Adrenal gland (tissue), 19 donors: ENCODE measurements at places on chromosomes 2 and 18. TPM values are rescaled to one million over a fixed set of nuclear protein-coding genes. Genes with fewer than 3 reads are reported as not detected.

- peak; percentile 17 for DNase-seq
- peaks cover 24% of the 10 kb centered on the region for H3K36me3 ChIP-seq
- no peaks in the 10 kb centered on the region for H3K4me1 ChIP-seq
- peak overlapping the region; percentile 96 for H3K4me3 ChIP-seq
- H3K27ac ChIP-seq = peak overlapping the region; percentile 89
- no peaks in the 10 kb centered on the region for H3K27me3 ChIP-seq
These were observed 1.1 kb downstream of the LMAN1 start for GRCh38 chr18:59357928-59358327.

DNA sequence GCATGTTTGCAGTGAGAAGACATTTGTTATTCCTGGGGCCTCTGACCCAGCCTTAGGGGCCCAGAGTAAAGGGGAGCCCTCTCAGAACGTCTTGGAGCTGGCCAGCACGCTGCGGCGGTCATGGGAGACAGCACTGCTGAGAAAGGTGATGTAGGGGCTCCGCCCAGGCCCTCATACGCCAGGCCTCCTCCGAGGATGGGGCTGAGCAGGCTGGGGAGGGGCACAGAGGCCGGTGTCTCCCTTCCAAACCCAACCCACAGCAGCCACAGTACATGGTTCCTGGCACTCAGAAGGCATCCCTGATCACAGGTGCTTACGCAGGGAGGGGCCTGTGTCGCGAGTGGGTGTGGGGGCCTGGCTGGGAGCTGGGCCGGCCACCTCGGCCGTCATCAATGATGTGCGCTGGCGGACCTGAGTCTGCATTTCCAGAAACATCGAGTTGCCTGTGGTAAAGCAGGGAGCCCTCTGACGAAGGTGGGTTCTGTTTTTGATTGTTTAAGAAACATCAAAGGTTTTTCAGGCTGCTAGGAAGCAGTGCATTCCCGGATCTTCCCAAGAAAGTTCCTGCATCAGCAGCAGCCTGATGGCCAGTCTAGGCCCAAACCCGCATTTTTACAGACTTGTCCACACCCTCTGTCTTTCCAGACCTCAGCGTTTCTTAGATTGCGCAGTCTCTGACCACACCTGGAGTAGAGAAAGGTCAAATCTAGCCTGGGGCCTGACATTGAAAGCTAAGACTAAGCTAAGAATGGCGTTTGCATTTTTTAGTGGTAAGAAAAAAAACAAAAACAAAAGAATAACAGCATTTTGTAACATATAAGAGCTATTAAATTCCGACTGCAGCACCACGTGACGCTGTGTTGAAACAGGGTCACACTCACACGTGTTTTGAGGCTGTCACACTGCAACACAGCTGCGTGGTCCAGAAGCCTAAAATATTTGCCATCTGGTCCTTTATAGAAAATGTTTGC lies 51.2 kb upstream of the PXDN start:
- DNase-seq = no peak
- no peak overlapping the region for H3K4me3 ChIP-seq
- H3K36me3 ChIP-seq = no peaks in the 10 kb centered on the region
- no peak overlapping the region for H3K27ac ChIP-seq
- no peaks in the 10 kb centered on the region for H3K27me3 ChIP-seq
- no peaks in the 10 kb centered on the region for H3K4me1 ChIP-seq

GRCh38 chr2:197477797-197478196 lies 21.8 kb downstream of the HSPD1 start:
- H3K27me3 ChIP-seq = no peaks in the 10 kb centered on the region
- no peak overlapping the region for H3K4me3 ChIP-seq
- DNase-seq = no peak
- no peaks in the 10 kb centered on the region for H3K4me1 ChIP-seq
- H3K27ac ChIP-seq = no peak overlapping the region

DNA sequence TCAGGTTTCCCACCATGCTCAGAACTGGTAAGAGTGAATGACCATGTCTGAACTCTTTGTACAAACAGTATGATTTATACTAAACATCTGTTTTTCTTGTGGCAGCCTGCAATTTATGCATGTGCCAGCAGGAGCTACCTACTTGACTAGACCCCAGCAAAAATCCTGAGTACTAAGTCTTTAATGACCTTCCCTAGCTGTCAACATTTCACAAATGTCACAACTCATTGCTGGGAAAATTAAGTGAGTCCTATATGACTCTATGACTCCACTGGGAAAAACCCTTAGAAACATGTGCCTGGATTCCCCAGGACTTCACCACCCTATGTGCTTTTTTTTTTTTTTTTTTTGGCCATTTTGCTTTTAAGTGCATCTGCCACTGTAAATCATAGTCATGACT lies 1225.8 kb downstream of the SUCLG1 start:
- no peak overlapping the region for H3K27ac ChIP-seq
- no peak for DNase-seq
- H3K4me1 ChIP-seq = no peaks in the 10 kb centered on the region
- no peak overlapping the region for H3K4me3 ChIP-seq
- H3K36me3 ChIP-seq = no peaks in the 10 kb centered on the region
- H3K27me3 ChIP-seq = no peaks in the 10 kb centered on the region

DNA sequence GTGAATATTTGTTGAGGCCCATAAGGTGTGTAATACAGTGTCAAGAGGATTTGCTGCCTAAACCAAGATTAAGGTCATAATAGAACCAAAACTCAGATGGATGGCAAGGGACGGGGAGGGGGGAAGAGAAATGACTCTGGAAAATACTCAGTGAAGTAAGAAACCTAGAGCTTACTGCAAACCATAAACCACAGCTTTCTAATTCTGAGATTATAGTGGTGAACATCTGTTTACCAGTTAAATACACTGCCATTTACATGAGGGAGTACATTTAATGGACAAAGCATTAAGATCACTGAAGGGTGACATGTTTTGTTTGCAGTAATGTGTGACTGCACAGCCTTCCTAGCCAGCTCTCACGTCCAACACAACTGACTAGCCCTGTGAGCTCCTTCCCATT lies 19.8 kb downstream of the EVX2 start:
- no peaks in the 10 kb centered on the region for H3K36me3 ChIP-seq
- no peak for DNase-seq
- peaks cover 76% of the 10 kb centered on the region for H3K27me3 ChIP-seq
- H3K4me1 ChIP-seq = no peaks in the 10 kb centered on the region
- no peak overlapping the region for H3K4me3 ChIP-seq

DNA sequence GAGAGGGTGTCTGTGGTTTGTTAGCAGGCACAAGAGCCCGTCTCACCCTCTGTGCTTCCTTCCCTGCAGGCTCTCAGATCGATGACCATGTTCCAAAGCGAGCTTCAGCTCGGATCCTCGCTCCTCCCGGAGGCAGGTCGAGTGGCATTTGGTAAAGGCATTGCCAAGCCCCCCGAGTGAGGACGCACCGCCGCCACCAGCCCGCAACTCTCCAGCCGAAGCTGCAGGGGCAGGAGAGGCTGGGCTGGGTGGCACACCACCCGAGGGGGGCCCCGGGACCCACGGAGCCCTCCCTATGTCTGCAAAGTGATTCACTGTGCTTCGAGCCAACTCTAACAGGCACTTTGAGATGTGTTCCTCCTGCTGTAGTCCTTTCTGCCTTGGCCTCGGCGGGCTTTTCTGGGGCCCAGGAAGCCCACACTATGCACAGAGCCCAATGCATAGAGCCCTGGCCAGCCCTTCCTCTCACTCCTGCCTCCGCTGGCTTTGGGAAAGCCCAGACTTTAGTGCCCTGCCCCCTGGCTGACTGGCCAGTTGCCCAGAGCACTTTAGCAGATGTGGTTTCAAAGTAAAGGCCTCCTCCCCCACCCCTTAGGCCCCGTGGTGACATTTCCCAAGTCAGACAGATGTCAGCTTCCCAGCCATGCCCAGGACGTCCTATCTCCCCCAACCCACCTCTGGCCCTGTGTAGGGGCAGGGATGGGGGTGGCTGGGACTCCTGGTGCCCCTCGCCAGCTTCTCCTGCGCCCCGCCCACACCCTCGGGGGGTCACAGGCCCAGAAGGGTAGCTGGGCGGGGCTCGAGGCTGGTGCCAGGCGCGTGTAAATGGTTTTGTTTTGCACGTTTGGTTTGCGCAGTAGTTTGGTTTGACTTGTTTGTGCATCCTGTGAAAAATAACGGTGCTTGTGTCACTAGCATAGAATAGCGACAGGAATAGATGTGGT lies 23.3 kb upstream of the MAPRE3 start:
- H3K36me3 ChIP-seq = no peaks in the 10 kb centered on the region
- no peaks in the 10 kb centered on the region for H3K4me1 ChIP-seq
- no peak for DNase-seq
- peaks cover 10% of the 10 kb centered on the region for H3K27me3 ChIP-seq
- no peak overlapping the region for H3K27ac ChIP-seq

GRCh38 chr2:68620772-68621171 lies 22.6 kb upstream of the PROKR1 start:
- H3K4me1 ChIP-seq = no peaks in the 10 kb centered on the region
- DNase-seq = no peak
- H3K27me3 ChIP-seq = no peaks in the 10 kb centered on the region

DNA sequence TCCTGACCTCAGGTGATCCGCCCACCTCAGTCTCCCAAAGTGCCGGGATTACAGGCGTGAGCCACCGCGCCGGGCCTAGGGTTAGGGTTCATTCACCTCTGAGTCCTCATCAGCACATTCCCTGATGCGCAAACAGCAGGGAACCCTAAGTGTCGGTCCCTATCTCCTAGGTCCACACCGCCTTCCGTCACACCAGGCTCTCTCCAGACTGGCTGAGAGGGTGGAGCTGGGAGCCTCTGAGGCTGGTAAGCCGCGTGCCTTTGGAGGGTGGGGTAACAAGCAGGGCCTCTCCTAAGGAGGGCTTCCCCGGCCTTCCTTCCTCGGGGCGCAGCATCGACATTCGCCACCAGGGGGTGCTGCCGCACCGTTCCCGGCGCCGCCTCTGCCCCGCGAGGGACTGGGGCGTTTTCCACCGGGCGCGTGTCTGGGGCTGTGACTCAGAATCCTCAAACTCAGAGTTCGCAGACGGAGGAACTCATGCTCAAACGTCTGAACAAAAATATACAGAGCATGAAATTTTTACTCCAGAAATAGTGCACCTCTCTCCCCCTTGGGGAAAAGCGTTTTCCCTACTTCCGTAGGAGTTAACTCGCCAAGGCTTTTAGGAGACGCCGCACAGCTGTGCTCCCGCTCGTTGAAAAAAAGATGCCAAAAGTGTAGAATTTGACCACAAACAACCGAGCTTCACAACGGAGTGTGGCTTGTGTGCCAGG lies 63.9 kb upstream of the ASAP2 start:
- no peaks in the 10 kb centered on the region for H3K36me3 ChIP-seq
- no peaks in the 10 kb centered on the region for H3K27me3 ChIP-seq
- H3K27ac ChIP-seq = no peak overlapping the region
- H3K4me1 ChIP-seq = no peaks in the 10 kb centered on the region
- H3K4me3 ChIP-seq = peak overlapping the region; percentile 18

- H3K36me3 ChIP-seq = no peaks in the 10 kb centered on the region
- H3K27me3 ChIP-seq = no peaks in the 10 kb centered on the region
- H3K4me3 ChIP-seq = no peak overlapping the region
- no peaks in the 10 kb centered on the region for H3K4me1 ChIP-seq
- H3K27ac ChIP-seq = no peak overlapping the region
- DNase-seq = no peak
These were observed 223.7 kb downstream of the ACKR3 start for GRCh38 chr2:236793023-236794011.

- H3K36me3 ChIP-seq = no peaks in the 10 kb centered on the region
- DNase-seq = no peak
- no peak overlapping the region for H3K27ac ChIP-seq
- H3K4me1 ChIP-seq = no peaks in the 10 kb centered on the region
- no peak overlapping the region for H3K4me3 ChIP-seq
These were observed 103.7 kb upstream of the CYP20A1 start for GRCh38 chr2:203135105-203135504.

DNA sequence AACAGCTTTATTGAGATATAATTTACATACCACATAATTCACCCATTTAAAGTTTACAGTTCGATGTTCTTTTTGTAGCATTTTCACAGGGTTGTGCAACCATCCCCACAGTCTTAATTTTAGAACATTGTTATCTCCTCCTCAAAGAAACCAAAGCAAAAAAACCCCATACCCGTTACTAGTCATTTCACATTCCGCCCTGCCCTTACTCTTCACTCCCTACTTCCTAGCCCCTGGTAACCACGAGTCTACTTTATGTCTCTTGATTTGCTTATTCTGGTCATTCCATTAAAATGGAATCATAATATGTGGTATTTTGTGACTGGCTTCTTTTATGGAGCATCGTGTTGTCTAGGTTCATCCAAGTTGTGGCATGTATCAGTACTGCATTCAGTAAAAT lies 137.7 kb downstream of the TANC1 start:
- H3K4me3 ChIP-seq = no peak overlapping the region
- no peaks in the 10 kb centered on the region for H3K36me3 ChIP-seq
- DNase-seq = no peak
- no peak overlapping the region for H3K27ac ChIP-seq

DNA sequence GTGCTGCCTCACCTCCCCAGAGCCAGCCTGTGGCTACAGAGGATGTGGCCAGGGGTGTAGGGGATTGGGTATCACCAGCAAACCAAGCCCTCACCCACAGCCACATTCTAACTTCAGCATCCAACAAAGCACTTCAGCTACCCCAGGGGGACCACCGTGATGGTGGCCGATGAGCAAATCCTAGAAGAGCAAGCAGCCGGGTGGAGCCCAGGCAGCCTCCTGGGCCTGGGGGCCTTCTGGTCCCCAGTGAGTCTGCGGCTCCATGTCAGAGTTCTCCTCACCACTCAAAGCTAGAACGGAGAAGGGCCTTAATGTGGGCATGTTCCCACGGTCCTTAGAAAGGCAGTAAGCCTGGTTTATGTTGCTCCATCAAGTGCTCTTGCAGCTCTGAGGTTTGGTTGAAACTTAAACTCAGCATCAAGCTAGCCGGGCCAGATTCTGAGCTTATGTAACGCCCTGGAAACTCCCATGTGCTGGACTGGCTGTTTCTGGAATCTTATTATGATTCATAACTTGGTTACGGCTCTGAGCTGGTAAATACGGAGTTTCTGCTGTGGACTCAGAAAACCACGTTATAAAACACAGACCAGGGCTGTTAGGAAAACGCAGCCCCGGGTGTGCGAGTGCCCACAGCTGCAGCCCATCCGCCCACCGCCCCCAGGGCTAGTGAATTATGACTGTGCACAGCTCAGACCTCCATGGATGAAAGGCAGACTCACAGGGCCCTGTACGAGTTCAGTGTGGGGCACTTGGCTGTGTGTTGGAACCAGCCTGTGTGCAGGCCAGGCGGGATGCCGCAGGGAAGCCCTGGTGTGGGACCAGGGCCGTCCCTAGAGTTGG lies 99.8 kb downstream of the SEPTIN10 start:
- no peaks in the 10 kb centered on the region for H3K36me3 ChIP-seq
- H3K4me3 ChIP-seq = no peak overlapping the region
- DNase-seq = peak; percentile 55
- no peaks in the 10 kb centered on the region for H3K4me1 ChIP-seq
- no peaks in the 10 kb centered on the region for H3K27me3 ChIP-seq

GRCh38 chr2:223887127-223887526 lies 49.7 kb upstream of the AP1S3 start:
- no peak for DNase-seq
- no peaks in the 10 kb centered on the region for H3K27me3 ChIP-seq
- H3K4me3 ChIP-seq = no peak overlapping the region
- H3K36me3 ChIP-seq = no peaks in the 10 kb centered on the region
- no peaks in the 10 kb centered on the region for H3K4me1 ChIP-seq

- peaks cover 3% of the 10 kb centered on the region for H3K36me3 ChIP-seq
- DNase-seq = no peak
- H3K27me3 ChIP-seq = no peaks in the 10 kb centered on the region
- H3K4me3 ChIP-seq = no peak overlapping the region
These were observed 214.2 kb downstream of the ATAD2B start for GRCh38 chr2:23712756-23713151.

MARCHF4 gene
- polyA plus RNA-seq = 0.97 TPM

HOXD3 gene
- 2.0 TPM for polyA plus RNA-seq

KLHL41 gene
- 1.4 TPM for polyA plus RNA-seq

RNF181 gene
- 295 TPM for polyA plus RNA-seq

MAP3K20 gene
- polyA plus RNA-seq = 9.3 TPM

GAREM2 gene
- 0.77 TPM for polyA plus RNA-seq

COL3A1 gene
- polyA plus RNA-seq = 54.9 TPM
